Activated B cell treated with CpG ODN at 0.5 μM for 24 hours (primary cell): ENCODE measurements at places on chromosomes 5 and 9. TPM values are rescaled to one million over a fixed set of nuclear protein-coding genes. Genes with fewer than 3 reads are reported as not detected.

Gene OR13C8
- total RNA-seq = not detected in 2 replicates

DNA sequence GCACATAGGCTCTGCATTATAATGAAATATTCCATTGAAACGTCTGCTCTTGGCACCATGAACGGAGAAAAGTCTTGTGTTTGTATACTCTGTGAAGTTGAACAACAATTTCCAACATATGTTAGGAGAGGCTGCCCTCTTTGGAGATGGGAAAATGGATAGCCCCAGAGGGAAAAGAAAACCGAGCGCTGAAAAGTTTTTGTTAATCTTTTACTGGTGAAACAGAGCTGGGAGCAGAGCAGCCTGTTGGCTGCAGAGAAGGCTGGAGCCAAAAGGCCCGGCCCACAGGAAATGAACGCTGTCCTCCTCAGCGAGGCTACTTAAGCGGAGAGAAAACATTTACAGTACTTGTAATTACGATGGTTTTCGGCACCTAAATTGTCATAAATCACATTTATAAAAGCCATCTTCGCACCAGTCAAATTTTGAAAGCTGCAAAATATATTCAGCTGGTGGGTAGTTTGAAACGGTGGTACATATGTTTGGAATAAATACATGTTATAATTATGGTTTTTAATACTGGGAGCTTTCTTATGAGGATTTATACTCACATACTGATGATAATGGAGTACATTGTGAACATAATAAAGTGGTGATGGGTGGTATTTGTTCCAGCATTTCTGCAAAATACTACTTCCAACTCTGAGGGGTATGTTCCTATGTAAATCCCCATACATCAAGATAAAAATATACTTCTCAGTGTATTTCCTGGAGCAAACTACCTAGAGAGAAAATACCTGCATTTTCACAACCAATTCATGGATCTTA, 129.6 kb upstream of the CNTLN start:
- peaks cover 2% of the 10 kb centered on the region for H3K27me3 ChIP-seq
- H3K27ac ChIP-seq = no peak overlapping the region
- no peak overlapping the region for H3K4me3 ChIP-seq
- H3K36me3 ChIP-seq = no peaks in the 10 kb centered on the region

- no peaks in the 10 kb centered on the region for H3K36me3 ChIP-seq
- no peak for DNase-seq
- H3K4me1 ChIP-seq = no peaks in the 10 kb centered on the region
- H3K27me3 ChIP-seq = no peaks in the 10 kb centered on the region
- H3K27ac ChIP-seq = no peak overlapping the region
These were observed 115.0 kb downstream of the KIAA1958 start for GRCh38 chr9:112601636-112602035.

Gene PLCXD3
- total RNA-seq = not detected in 2 replicates

Gene PCDHGB2
- total RNA-seq = 2.2 and 2.6 TPM in 2 replicates

- no peaks in the 10 kb centered on the region for H3K27me3 ChIP-seq
- H3K4me3 ChIP-seq = peak overlapping the region; percentile 11
- no peak for DNase-seq
- H3K36me3 ChIP-seq = no peaks in the 10 kb centered on the region
- H3K27ac ChIP-seq = no peak overlapping the region
These were observed 53.3 kb downstream of the NREP start for GRCh38 chr5:111703662-111704061.

- no peak overlapping the region for H3K27ac ChIP-seq
- H3K4me3 ChIP-seq = no peak overlapping the region
- DNase-seq = no peak
These were observed 57.9 kb downstream of the SHC3 start for GRCh38 chr9:89120704-89121103.

- H3K27ac ChIP-seq = peak overlapping the region; percentile 88
- peaks cover 24% of the 10 kb centered on the region for H3K36me3 ChIP-seq
- H3K27me3 ChIP-seq = no peaks in the 10 kb centered on the region
- peaks cover 95% of the 10 kb centered on the region for H3K4me1 ChIP-seq
These were observed 9.6 kb downstream of the NEK6 start for GRCh38 chr9:124267271-124267807.

GRCh38 chr5:45385321-45386058, 310.7 kb downstream of the HCN1 start:
- no peaks in the 10 kb centered on the region for H3K36me3 ChIP-seq
- no peak for DNase-seq
- H3K4me1 ChIP-seq = no peaks in the 10 kb centered on the region
- H3K4me3 ChIP-seq = no peak overlapping the region
- H3K27ac ChIP-seq = no peak overlapping the region
- H3K27me3 ChIP-seq = no peaks in the 10 kb centered on the region

Gene CARTPT
- not detected in 2 replicates for total RNA-seq

Gene SPATA31E1
- total RNA-seq = not detected in 2 replicates

GRCh38 chr5:125411744-125412560, 665.5 kb upstream of the ZNF608 start:
- H3K27ac ChIP-seq = peak overlapping the region; percentile 42
- peak overlapping the region; percentile 29 for H3K4me3 ChIP-seq
- no peaks in the 10 kb centered on the region for H3K27me3 ChIP-seq
- DNase-seq = no peak
- peaks cover 38% of the 10 kb centered on the region for H3K4me1 ChIP-seq

DNA sequence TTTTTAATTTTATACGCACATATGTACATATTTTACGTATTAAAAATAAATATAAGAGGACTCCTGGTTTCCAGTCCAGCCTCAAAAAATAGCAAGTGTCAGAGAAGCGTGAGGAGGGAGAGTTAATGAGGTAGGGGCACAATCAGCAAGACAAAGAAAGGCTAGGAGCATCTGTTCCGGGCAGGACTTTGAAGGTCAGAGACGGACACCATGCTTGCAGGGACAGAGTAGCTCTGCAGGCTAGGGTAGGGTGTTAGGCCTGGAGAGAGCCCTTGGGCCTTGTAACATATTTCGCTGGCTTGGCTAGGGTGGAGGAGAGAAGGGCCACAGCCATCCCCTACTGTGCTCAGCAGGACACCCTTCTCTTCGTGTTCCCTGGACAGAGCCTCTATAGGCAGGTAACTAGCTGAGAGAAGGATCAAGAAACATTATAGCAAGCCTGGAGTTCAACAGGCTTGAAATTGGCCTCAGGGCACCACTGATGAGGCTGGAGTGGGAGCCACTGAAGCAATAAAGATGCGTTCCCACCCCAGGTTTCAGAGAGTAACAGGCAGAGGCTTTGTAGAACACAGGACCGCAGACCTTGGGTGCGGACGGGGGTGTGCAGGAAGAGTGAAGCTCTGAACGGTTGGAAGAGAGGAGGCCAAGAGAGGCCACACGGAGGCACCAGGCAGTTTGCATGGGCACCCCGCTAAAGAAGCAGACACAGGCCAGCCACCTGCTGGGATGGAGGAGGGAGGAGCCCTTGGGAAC, 9.7 kb upstream of the IPPK start:
- H3K27ac ChIP-seq = no peak overlapping the region
- no peaks in the 10 kb centered on the region for H3K27me3 ChIP-seq
- H3K4me1 ChIP-seq = peaks cover under 1% of the 10 kb centered on the region
- no peak overlapping the region for H3K4me3 ChIP-seq
- H3K36me3 ChIP-seq = no peaks in the 10 kb centered on the region

Gene TRAF1
- total RNA-seq = 115 and 130 TPM in 2 replicates

Gene APBA1
- total RNA-seq = not detected in 2 replicates

GRCh38 chr5:112921026-112921832, 798 bp downstream of the REEP5 start:
- no peaks in the 10 kb centered on the region for H3K27me3 ChIP-seq
- H3K4me1 ChIP-seq = peaks cover 81% of the 10 kb centered on the region
- peak; percentile 61 for DNase-seq
- H3K36me3 ChIP-seq = peaks cover 38% of the 10 kb centered on the region

Gene SPOUT1
- 78.9 and 79.1 TPM in 2 replicates for total RNA-seq

DNA sequence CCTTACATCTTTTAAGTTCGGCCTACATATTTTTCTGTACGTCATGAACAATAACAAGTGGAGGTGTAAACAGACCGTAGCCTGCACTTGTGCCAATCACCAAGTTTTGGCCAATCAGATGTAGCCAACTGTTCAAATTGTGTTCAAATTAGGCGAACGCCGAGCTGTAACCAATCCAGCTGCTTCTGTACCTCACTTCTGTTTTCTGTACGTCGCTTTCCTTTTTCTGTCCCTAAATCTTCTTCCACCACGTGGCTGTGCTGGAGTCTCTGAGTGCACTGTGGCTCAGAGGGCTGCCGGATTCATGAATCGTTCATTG, 26.4 kb downstream of the TRIM14 start:
- H3K4me3 ChIP-seq = no peak overlapping the region
- no peaks in the 10 kb centered on the region for H3K27me3 ChIP-seq
- DNase-seq = no peak
- no peak overlapping the region for H3K27ac ChIP-seq

- H3K36me3 ChIP-seq = no peaks in the 10 kb centered on the region
- no peaks in the 10 kb centered on the region for H3K4me1 ChIP-seq
- no peak overlapping the region for H3K27ac ChIP-seq
- peaks cover 3% of the 10 kb centered on the region for H3K27me3 ChIP-seq
- no peak for DNase-seq
These were observed 497.6 kb downstream of the RASEF start for GRCh38 chr9:82565188-82565969.

DNA sequence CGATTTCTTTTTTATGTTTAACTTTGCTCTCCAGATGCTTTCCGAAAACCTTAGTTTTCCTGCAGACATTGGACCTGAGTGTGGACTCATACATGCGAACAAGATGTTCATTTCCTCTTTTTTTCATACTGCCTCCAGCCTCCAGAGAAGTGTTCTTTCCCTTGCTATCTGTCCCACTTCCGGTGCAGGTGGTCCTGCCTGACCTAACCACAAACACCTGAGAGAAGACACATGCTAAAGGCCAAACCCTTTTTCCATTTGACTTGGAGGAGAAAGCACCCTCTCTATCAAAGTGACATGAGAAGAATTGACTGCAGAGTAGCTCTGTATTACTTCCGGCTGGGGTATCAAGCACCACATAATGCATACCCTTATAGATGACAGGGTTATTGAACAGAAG, 334.0 kb downstream of the ARHGEF28 start:
- no peak overlapping the region for H3K4me3 ChIP-seq
- DNase-seq = no peak
- no peak overlapping the region for H3K27ac ChIP-seq
- H3K36me3 ChIP-seq = no peaks in the 10 kb centered on the region

- H3K4me3 ChIP-seq = no peak overlapping the region
- no peaks in the 10 kb centered on the region for H3K4me1 ChIP-seq
- no peaks in the 10 kb centered on the region for H3K36me3 ChIP-seq
- H3K27ac ChIP-seq = no peak overlapping the region
These were observed 133.5 kb downstream of the SGCD start for GRCh38 chr5:156460471-156460870.

Gene PLPP7
- 0.39 and 0.53 TPM in 2 replicates for total RNA-seq

Gene CTNND2
- not detected in 2 replicates for total RNA-seq

- H3K4me3 ChIP-seq = no peak overlapping the region
- DNase-seq = no peak
- no peaks in the 10 kb centered on the region for H3K36me3 ChIP-seq
- H3K27ac ChIP-seq = no peak overlapping the region
- H3K4me1 ChIP-seq = peaks cover 6% of the 10 kb centered on the region
These were observed 18.2 kb downstream of the TTC23L start for GRCh38 chr5:34857161-34857560.

DNA sequence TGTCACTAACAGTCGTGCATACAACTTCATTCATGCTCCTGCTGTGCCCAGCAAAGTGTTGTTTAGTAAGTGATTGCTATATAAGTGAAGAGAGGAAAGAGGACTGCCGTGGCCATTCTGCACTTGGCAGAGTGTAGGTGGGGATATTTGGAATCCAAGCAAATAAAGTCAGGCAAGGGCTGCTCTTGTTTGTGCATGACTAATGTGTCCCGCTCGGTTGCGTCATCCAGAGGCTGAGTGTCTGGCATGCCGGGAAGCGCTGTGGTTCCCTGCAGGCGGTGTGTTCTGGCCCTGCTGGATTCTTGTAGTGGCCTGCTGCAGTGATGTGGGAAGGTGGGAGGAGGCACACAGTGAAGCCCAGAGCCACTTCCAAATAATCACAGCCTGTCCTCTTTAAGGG, 136.9 kb upstream of the ANKH start:
- H3K36me3 ChIP-seq = no peaks in the 10 kb centered on the region
- no peaks in the 10 kb centered on the region for H3K4me1 ChIP-seq
- peaks cover 6% of the 10 kb centered on the region for H3K27me3 ChIP-seq
- no peak overlapping the region for H3K4me3 ChIP-seq
- H3K27ac ChIP-seq = no peak overlapping the region
- no peak for DNase-seq

DNA sequence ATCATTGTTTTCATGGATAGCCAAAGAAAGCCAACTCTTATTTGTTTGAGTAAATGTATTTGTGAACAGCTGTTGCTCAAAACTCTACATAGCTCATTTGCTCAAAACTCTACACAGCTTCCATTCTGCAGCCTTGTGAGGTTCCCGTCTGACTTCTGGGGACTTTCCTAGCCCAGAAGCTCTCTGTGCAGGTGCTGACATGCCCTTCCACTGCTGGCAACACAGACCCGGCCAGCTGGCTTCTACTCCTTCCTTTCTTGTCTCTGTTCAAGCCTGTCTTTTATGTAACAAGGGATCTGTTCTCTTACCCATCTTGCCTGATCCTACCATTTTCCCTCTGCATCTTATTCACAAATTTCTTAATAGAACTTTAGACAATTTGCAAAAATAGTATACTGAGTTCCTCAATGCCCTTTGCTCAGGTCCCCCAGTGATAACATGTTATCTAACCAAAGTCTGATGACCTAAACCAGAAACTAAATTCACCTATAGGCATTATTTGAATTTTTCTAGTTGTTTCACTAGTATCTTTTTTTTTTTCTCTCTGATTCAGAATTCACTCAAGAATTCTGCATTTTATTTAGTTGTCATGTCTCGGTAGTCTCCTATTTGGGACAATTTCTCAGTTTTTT, 556.5 kb upstream of the SEMA6A start:
- no peak for DNase-seq
- H3K4me3 ChIP-seq = no peak overlapping the region
- H3K27ac ChIP-seq = no peak overlapping the region
- H3K4me1 ChIP-seq = no peaks in the 10 kb centered on the region
- H3K27me3 ChIP-seq = no peaks in the 10 kb centered on the region

DNA sequence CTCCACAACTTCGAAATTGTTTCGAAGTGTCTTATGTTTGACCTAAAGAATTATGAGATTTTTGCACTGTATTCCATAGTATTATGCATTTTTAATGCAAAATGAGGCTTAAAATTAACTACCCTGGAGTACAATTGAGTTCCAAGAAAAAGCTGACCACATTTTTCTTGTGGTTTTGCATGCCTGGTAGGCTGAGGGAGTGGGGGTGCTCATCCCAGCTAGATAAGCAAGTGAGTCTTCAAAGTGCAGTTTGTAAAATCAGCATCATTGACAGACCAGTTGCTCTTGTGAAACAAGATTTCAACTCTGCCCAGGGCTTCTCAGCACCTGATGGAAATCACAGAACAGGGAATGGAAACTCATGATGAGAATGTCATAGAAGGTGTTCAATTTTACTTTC, 17.0 kb upstream of the NDUFS4 start:
- no peaks in the 10 kb centered on the region for H3K4me1 ChIP-seq
- H3K4me3 ChIP-seq = no peak overlapping the region
- DNase-seq = no peak
- H3K27me3 ChIP-seq = peaks cover 20% of the 10 kb centered on the region

Gene RNF183
- not detected in 2 replicates for total RNA-seq
